ENCODE measurements at places on chromosomes 2 and 18. TPM values are rescaled to one million over a fixed set of nuclear protein-coding genes. Genes with fewer than 3 reads are reported as not detected.

Gene GAL3ST2
- total RNA-seq: not detected

Gene CD8B2
- total RNA-seq: 0.08 TPM

DNA sequence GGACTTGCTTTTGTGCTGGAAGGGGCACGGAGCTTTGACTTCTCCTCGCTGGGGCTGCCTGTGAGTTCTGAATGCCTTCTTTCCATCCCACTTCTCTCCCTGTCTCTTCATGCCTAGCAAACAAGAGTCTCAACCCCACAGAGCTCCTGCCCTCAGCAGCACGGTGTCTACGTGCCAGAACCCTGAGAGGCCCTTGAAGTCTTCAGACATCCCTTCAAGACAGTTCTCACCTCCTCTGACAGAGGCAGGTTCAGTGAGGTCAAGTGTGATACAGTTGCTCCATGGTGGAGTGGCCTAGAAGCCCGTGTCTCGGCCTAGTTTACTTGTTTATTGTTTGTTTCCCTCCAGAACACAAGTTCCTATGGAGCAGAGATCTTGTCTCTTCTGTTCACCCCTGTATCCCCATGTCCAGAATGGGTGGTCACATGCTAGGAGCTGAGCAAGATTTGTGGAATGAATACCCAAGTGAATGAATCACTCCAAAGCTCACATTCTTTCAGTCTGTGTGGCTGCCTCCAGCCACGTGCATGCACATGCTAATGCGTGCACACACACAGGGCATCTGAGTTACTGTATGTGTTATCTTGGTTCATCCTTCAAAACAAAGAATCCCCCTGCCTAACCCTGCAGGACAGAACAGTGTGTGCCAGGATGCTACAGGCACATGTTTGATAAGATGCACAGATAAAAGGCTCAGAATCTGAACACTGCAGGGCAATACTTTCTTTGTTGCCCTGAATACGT is 391.6 kb downstream of the NBAS start:
- peak; percentile 81 for ATAC-seq

DNA sequence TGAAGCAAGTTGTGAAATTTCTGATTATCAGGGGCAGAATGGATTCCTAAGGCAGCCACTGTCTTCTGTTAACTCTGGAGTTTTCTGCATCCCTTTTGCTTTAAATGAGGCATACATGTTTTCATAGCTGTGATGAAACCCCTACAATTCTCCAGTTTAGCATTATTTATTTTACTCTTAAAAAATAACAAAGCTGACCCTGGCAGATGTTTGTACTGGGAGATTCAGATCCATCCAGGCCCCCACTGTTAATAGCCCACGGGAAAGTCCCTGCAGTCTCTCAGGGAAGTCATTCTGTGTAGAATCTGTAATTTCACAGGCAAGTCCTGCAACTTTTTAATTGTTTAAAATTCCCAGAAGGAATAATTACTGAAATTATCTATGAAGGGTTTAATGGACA is 353 bp upstream of the SULT1C4 start:
- ATAC-seq: no peak

DNA sequence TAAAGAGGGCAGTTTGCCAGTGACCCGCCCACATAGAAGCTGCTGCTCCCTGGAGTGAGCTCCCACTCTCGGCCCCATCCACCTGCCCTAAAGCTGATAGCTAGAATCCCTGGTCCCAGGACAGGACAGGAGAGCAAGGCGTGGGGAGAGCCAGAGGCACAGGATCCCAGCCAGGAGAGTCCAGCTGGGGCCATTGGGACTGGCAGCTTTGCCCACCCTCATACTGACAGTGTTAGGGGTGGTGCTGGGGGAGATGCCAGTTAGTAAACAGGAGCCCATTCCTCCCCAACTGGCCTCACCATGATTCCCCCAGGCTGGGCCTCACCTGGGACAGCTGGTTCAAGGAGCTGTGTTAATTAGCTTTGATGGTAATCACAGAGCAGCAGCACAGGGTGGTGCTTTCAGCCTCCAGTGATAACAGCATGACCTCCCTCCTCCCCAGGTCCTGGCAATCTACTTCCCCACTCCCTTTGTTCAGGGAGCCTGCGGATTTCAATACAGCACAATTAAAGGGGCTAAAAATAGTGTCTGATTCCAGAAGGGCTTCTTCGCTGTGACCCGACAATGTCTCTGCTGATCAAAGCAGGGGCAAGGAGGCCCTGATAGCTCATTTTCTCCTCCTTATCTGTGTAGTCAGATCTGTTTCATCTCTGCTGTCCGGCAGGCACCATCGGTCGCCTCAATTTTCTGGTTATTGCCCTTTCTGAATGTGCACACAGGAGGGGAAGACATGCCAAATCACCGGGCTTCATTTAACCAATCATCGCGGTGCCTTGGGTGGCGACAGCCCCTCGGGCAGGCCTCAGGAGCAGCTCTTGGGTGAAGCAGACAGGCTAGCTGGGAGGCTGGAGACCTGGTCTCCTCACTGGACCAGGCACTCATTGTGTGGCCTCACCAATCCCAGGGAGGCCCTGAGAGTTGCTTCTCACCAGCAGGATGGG is 119.9 kb upstream of the TEX51 start:
- no peak for ATAC-seq

DNA sequence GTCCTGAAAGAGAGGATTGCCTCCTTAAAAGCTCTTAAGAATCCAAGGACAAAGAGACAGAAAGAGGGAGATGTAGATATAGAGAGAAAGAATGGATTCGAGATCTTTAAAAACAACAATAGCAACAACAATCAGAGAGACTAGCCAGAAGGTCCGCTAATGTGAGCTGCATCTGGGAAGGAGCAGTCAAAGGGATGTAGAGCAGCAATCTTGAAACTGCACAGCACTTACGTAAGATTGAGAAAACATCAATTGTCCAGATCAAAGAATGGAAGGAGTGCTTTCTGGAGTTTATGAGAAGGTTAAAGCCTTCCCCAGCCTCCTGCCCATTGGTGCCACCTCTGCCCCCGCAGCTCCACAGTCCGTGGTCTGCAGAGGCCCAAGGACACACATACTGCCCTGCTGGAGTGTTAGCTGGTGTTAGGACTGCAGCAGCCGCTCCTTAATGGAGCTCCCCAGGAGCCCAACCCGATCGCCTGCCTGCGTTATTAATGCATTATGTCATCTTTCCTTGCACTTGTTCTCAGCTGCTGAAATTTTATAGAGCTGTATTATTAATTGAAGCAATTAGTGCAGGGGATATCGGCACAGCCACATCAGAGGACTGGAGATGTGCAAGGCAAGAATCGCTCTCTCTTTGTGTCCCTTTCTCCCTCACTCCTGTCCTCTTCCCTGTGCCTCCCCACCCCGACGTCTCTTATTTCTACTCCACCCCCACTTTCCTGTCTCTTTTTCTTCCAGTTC is 94.2 kb upstream of the STPG4 start:
- no peak for ATAC-seq

DNA sequence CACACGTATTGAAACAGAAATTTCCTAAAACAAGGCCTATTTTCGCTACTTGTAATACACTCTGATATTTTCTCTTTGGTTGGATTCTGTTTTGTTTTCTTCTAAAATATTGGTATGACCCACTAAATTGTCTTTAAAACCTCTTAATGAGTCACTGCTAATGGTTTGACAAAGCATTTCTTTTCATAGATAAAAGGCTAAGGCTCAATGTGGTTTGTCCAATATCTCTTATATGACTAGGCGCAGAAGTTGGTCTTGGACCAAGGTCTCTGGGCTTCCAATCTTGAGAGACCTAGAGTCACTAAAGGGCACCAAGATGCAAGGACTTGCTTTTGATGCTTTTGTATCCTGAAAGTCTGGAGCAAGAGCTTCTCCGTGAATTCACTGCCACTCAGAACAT is 498.2 kb upstream of the TCF4 start:
- no peak for ATAC-seq

Measured in gastroesophageal sphincter (tissue), 4 donors.